Colonic mucosa (tissue), 4 donors: ENCODE measurements at places on chromosomes 6 and 20. TPM values are rescaled to one million over a fixed set of nuclear protein-coding genes. Genes with fewer than 3 reads are reported as not detected.

DNA sequence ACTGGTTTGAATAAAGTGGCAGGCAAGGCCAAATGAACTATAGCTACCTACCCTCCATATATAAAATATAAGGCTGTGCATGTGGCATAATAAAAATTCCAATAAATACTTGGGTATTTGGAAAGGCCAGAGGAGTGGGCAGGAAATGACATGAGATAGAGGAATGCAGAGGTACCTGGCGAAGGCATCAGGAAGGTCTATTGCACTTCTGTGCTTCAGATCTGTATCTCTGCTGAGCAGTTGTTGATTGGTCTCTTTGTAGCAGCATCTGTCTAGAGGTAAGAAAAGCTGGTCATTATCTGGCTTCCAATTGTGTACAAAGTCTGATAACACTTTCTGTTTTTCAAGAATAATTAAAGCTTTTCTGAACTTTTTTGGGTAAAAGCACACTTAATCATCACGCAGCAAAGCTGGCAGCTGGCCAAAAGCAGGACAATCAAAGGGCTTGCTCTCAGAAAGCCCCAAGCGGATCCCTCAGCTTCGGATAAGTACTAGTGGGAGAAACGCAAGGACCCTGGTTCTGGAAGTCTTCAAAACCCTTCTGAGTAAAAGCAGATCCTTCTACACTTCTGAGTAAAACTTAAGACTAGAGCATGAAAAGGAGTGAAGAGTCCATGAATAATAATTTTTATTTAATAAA lies 120.1 kb upstream of the TCF21 start:
- no peaks in the 10 kb centered on the region for H3K36me3 ChIP-seq
- H3K4me3 ChIP-seq: no peak overlapping the region
- no peak for DNase-seq
- no peaks in the 10 kb centered on the region for H3K27me3 ChIP-seq

Gene IP6K3
- total RNA-seq: 0.29 TPM

Gene ZNF311
- 2.1 TPM for total RNA-seq

- H3K4me1 ChIP-seq: peaks cover 7% of the 10 kb centered on the region
- H3K27me3 ChIP-seq: no peaks in the 10 kb centered on the region
- peak; percentile 9 for DNase-seq
- H3K27ac ChIP-seq: no peak overlapping the region
- H3K4me3 ChIP-seq: no peak overlapping the region
Observed at GRCh38 chr20:25257130-25257529, 9.2 kb downstream of the PYGB start.

DNA sequence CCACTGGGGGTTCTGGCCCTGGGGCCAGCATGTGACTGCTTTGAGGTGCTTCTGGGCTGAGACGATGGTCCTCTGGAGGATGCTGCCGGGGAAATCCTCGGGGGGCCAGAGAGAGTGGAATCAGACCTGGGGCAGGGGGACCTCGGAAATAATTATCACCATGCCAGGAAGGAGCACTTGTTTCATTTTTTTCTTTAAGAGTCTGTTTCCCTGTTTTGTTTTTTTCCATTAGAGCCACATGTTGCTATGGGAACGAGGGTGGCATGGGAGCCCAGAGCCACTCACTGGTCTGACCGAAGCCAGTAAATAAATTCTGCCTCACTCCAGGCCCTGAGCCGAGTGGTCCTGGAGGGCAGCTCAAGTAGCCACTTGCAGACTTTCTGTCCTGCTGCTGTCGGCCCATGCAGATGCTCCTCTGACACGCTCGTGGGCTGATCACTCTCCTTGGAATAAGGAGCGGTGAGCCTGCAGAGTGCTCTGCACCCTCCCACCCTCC lies 365.1 kb downstream of the ZFAND3 start:
- H3K36me3 ChIP-seq: no peaks in the 10 kb centered on the region
- H3K27ac ChIP-seq: no peak overlapping the region
- no peak for DNase-seq
- H3K4me3 ChIP-seq: no peak overlapping the region
- H3K27me3 ChIP-seq: no peaks in the 10 kb centered on the region

GRCh38 chr6:137709424-137710236 lies 157.4 kb upstream of the TNFAIP3 start:
- no peaks in the 10 kb centered on the region for H3K36me3 ChIP-seq
- H3K27ac ChIP-seq: no peak overlapping the region
- H3K4me1 ChIP-seq: peaks cover 9% of the 10 kb centered on the region
- H3K27me3 ChIP-seq: no peaks in the 10 kb centered on the region
- no peak overlapping the region for H3K4me3 ChIP-seq

DNA sequence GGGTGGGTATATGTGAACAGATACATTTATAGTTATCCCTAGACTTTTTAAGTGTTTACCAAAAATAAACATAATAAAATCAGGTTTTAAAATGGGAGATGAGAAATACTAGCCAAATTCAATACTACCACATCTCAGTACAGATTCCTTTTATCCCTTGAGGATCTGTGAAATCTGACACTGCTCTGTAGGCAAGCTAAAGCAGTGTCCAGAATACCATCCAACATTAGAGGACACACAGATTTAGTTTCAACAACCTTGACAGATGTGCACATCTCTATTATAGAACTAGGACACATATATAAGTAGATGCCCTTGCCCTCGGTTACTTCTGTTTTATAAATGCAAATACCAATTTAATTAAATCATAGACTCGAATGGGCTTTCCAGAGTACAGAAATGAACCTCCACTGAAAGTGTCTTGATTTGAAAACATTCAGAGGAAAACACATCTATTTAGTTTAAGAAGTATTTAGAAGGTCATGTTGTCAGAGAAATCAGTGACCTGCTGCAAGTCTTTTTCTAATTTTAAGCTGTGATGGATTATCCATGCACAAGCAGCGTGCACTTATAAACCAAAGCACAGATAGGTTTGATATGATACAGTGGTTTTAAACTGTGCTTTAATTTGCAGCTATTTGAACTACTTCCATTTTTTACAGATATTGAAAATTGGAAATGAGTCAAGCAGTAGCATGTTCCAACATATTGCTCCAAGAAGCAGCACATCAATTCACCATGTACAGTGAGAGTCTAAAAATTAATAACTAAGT lies 156.3 kb upstream of the EPHA7 start:
- no peaks in the 10 kb centered on the region for H3K27me3 ChIP-seq
- H3K36me3 ChIP-seq: no peaks in the 10 kb centered on the region
- H3K4me3 ChIP-seq: no peak overlapping the region
- H3K27ac ChIP-seq: no peak overlapping the region

Gene LAMA4
- 15.8 TPM for total RNA-seq

Gene C2
- 7.8 TPM for total RNA-seq

DNA sequence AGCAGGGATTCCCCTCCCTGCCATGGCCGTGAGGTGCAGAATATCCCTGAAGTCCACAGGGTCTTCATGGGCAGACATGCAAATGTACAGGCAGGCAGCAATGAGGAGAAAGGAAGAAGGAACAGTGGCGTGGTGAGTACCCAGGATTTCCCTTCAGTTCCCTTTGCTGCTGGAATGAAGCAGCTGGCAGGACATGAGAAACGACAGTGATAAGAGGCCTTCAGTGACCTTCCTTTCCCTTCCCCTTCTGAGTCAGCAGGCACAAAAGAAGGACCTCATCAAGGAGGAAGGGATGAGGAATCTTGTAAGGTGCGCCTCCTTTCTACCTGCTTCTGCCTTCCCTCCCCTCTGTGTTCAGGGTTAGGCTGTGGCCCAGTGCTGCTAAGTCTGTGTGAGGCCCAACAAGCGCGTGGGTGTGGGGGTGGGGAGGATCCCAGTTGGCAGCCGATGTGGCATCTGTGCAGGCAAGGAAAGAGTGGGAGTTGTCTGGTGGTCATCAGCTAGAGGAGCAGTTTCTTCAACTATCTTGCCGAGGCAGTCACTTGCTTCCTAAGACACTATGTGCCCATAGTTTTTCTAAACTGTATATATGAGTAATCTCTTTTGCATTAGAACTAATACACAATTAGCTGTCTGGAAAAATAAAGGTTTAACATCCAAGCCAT lies 29.5 kb upstream of the FBXO9 start:
- no peaks in the 10 kb centered on the region for H3K27me3 ChIP-seq
- H3K36me3 ChIP-seq: peaks cover 7% of the 10 kb centered on the region
- DNase-seq: no peak
- no peak overlapping the region for H3K4me3 ChIP-seq

DNA sequence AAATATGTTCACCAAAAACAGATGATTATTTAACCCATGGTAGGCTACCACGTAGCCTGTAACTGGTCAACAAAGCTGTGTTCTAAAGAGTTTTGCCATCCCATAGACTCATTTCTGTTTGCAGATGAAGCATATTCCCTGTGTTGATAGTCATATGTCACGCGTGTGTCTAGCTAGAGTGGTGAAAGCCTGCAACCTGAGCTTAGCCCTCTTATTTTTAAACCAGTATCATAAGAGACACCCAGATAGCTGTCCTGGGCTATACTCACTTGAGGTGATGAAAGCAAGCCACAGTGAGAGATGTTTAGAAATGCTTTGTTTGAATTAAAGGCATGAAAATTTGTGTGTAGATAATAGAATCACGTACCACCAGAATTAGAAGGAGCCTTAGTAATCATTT lies 307.8 kb downstream of the ZFAND3 start:
- no peaks in the 10 kb centered on the region for H3K4me1 ChIP-seq
- no peaks in the 10 kb centered on the region for H3K36me3 ChIP-seq
- no peak for DNase-seq
- H3K4me3 ChIP-seq: no peak overlapping the region

Gene FAM162B
- 0.64 TPM for total RNA-seq

GRCh38 chr6:16633465-16633864 lies 127.8 kb downstream of the ATXN1 start:
- no peaks in the 10 kb centered on the region for H3K27me3 ChIP-seq
- no peak overlapping the region for H3K4me3 ChIP-seq
- DNase-seq: no peak
- H3K36me3 ChIP-seq: no peaks in the 10 kb centered on the region
- no peaks in the 10 kb centered on the region for H3K4me1 ChIP-seq
- H3K27ac ChIP-seq: no peak overlapping the region

- H3K36me3 ChIP-seq: no peaks in the 10 kb centered on the region
- H3K27ac ChIP-seq: no peak overlapping the region
- peak; percentile 36 for DNase-seq
- H3K4me1 ChIP-seq: no peaks in the 10 kb centered on the region
- H3K4me3 ChIP-seq: no peak overlapping the region
Observed at GRCh38 chr20:13261460-13262301, 40.6 kb downstream of the ISM1 start.

- no peaks in the 10 kb centered on the region for H3K27me3 ChIP-seq
- H3K27ac ChIP-seq: no peak overlapping the region
- no peaks in the 10 kb centered on the region for H3K4me1 ChIP-seq
- no peak for DNase-seq
Observed at GRCh38 chr20:50834599-50835005, 39.7 kb downstream of the BCAS4 start.

Gene SGK2
- 82.3 TPM for total RNA-seq

Gene BCAS1
- 67.9 TPM for total RNA-seq

DNA sequence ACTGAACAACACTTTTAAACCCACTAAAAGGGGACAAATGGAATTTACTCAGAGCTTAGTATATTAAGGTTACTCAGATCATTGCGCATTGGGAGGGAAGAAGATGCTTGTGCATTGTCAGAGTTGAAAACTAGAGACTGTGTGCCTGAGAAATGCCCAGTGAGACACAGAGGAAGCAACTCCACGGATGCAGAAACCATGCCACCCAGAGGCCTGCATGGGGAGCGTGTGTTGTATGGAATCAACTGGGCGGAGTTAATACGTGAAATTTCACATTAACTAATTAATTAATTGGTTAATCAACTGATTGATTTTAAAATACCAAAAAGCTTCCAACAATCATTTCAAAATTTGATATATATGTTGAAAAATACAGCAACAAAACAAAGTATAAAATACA lies 391.6 kb downstream of the PLCB1 start:
- H3K27me3 ChIP-seq: no peaks in the 10 kb centered on the region
- no peak overlapping the region for H3K4me3 ChIP-seq
- H3K36me3 ChIP-seq: no peaks in the 10 kb centered on the region
- no peaks in the 10 kb centered on the region for H3K4me1 ChIP-seq

DNA sequence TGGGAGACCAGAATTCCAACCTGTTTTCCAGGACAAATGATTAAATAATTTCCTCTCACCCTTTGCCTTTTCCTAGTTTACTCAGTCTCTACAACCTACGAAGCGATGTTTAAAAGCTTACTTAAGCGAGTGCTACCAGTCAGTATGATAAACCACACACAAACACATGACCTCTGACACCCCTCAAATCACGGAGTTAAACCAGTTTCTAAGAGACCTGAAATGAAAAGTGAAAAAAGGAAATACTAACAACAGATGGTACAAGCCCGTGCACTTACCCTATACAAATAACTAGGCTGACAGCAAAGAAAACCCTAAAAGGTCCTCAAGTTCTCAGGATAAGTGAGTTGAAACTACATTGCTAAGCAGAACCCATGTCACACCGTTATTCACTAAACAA lies 7.7 kb downstream of the TNFRSF21 start:
- no peaks in the 10 kb centered on the region for H3K36me3 ChIP-seq
- no peaks in the 10 kb centered on the region for H3K4me1 ChIP-seq
- DNase-seq: no peak

Gene GRM1
- total RNA-seq: 0.11 TPM

Gene IMPG1
- not detected for total RNA-seq

GRCh38 chr20:44448753-44449546 lies 26.7 kb upstream of the TTPAL start:
- peak; percentile 61 for DNase-seq
- no peaks in the 10 kb centered on the region for H3K27me3 ChIP-seq
- H3K4me3 ChIP-seq: no peak overlapping the region
- no peaks in the 10 kb centered on the region for H3K36me3 ChIP-seq
- H3K4me1 ChIP-seq: peaks cover 7% of the 10 kb centered on the region
- no peak overlapping the region for H3K27ac ChIP-seq

DNA sequence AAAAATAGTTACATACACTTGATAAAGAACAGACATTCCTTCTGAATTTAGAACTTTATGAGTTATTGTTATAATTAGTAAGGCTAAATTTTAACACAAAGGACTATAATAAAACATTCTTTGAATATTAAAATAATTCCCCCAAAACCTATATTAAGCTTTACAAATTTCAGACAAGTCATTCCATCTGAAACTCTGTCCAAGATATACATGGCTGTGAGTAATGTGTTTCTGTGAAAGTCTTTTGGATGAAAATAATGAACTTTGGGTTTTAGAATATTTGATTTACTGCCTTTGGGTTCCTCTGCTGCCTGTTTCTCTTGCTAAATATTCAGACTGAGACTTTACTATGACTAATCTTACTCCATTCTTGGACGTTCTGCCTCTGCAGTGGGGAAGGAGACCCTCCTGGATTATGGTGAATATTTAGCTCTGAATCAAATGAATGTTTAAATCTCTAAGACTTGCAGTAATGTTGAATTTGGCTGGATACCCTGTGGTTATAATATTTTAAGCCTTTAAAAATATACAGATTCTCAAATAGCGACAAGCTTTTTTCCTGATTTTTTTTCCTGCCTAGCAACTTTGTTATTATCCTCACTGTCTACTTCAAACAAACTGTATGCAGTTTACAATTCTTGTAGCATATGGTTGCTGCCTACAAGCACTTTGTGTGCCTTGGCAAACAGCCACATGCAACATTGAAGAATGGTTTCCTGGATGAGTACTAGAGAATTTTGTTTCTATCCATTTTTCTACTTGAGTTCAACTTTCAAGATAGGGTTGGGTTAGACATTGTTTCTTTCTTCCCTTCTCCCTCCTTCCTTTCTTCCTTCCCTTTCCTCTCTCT lies 51.4 kb downstream of the TXLNB start:
- no peaks in the 10 kb centered on the region for H3K27me3 ChIP-seq
- no peaks in the 10 kb centered on the region for H3K4me1 ChIP-seq
- no peak overlapping the region for H3K27ac ChIP-seq
- H3K4me3 ChIP-seq: no peak overlapping the region

Gene IL17A
- total RNA-seq: not detected

GRCh38 chr20:22524393-22525015 lies 59.9 kb downstream of the FOXA2 start:
- H3K4me3 ChIP-seq: no peak overlapping the region
- H3K27ac ChIP-seq: peak overlapping the region; percentile 5
- H3K27me3 ChIP-seq: no peaks in the 10 kb centered on the region
- H3K36me3 ChIP-seq: no peaks in the 10 kb centered on the region
- no peak for DNase-seq
